Activated CD4-positive, alpha-beta T cell treated with anti-CD3 and anti-CD28 coated beads, Interleukin-10, Interleukin-2, amounts not matched to agents 100 ng/mL and 50 ng/mL, durations not matched to agents 16 hours and 8 hours (primary cell): ENCODE measurements at places on chromosomes 11 and 22.
A peak's percentile ranks its signal among the peaks of the same experiment; 100 is the strongest.

GRCh38 chr22:38034884-38035529 lies 22.2 kb upstream of the PICK1 start:
- no peak for DNase-seq

DNA sequence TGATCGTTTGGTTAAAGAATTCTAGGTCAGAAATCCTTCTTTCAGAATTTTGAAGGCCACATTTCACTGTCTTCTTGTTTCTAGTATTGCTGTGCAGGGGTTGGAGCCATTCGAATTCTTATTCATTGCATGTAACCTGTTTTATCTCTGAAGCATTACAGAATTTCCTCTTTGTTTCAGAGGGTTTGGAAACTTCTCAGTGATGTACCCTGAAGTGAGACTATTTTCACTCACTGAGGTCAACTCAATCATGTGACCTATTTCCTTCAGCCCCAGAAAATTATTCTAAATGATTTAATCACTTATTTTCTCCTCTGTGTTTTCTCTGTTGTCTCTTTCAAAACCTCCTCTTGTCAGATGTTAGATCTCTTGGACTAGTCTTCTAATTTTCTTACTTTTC lies 147.8 kb downstream of the ENTHD1 start:
- DNase-seq = peak; percentile 53

GRCh38 chr11:31764261-31764660 lies 46.9 kb downstream of the PAX6 start:
- DNase-seq = no peak

- DNase-seq = no peak
Measured at GRCh38 chr11:86592047-86592591, 80.3 kb downstream of the ME3 start.

GRCh38 chr11:11415901-11416300 lies 62.9 kb upstream of the CSNK2A3 start:
- no peak for DNase-seq

DNA sequence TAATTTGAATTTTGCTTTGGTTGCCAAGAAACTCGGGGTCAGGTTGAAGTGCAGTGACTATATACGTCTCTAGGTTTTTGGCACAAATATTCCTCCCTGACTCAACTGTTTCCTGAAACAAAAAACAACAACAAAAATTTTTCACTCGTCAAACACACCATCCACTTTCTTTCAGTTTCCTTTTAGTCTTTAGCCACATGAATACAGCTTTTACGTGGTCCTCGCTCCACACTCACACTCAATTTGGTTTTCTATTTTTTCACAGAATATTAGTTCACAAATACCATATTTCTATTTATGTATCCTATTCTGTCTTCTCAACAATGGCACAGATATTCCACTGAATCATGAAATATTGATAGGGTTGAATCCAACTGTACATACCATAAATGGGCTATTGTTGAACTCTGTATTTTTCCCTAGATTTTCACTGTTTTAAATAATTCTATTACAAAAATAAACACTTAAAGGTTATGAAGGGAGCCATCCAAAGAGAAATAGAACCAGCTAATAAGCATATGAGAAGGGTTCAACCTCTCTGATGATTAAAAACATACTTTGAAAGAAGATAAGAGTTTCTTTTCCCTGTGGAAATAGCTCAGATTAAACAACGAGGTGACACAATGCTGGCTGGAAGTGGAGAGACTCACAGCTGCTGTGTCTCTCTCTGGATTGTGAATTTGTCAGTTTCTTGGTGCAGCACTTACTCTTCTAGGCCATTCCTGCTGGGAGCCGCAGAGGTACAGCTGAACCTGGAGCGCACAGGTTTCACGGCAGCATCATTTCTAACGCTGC lies 5.1 kb upstream of the FBLN1 start:
- no peak for DNase-seq
